ENCODE measurements at places on chromosomes 3 and 15. TPM values are rescaled to one million over a fixed set of nuclear protein-coding genes. Genes with fewer than 3 reads are reported as not detected.
A peak's percentile ranks its signal among the peaks of the same experiment; 100 is the strongest.

- peak; percentile 85 for DNase-seq
These were observed 31.4 kb upstream of the ZBTB38 start for GRCh38 chr3:141336672-141337522.

SLC30A4 gene
- 8.8 TPM for total RNA-seq

GRCh38 chr3:6568999-6569493, 291.9 kb upstream of the GRM7 start:
- DNase-seq = no peak

HYKK gene
- total RNA-seq = 1.8 TPM

PCLAF gene
- 31.2 TPM for total RNA-seq

ZNF639 gene
- 57.4 TPM for total RNA-seq

DNA sequence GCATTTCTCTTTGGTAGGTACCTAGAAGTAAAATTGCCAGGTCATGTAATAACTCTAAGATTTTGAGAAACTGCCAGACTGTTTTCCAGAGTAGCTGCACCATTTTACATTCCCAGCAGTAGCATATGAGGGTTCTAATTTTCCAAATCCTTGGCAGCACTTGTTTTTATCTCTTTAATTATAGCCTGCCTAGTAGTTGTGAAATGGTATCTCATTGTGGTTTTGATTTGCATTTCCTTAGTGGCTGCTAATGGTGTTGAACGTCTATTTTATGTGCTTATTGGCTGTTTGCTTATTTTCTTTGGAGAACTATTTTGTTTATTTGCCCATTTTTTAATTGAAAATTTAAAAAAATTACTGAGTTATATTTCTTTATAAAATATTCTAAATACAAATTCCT, 117.9 kb downstream of the TCF12 start:
- DNase-seq = no peak

DNA sequence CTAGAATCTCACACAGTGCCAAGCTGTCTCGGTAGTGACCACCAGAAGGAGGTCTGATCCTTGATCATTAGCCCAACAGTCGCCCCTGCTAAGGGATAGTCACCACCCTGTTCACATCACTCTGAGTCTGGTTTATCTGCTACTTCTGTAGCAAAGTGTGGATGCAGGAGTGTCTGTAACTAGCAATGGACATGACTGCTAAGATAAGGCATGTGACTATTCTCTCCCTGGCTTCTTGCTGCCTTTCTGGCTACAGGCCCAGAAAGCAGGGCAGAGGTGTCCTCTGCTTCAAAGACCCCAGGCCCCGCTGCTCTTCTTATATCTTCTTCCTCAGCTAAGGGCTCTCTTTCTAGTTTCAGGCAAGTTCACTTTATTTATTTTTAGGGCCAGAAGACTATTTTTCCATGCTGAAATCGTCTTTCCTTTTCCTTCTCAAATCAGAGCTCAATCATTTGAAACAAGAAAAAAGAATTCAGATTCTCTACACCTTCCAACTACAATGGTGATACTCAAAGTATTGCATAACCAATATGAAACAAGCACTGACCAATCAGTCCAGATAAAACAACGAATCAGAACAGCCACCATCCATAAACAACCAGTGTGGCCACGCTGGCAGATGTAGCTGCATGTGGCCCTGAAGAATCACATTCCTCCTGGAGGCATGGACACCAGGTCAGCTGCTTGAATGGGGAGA, 8.0 kb upstream of the KNG1 start:
- no peak for DNase-seq

DNA sequence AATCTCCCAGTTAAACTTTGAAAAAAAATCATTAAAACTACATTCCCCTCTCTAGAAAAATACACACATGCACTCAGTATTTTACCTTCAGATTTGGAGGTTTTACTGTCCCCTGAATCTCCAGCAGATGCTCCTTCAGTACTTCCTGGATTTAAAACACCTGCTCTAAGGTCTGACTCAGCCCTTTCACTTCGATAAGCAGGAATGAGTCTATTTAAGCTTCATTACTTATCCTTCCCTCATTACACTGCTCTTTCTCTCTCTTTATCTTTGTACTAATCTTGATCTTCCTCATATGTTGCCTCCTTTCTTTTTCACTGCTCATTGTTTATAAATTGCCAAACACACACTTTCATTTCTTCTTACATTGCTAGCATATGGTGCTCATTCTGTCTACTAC, 443.9 kb downstream of the DIPK2A start:
- DNase-seq = no peak

DNA sequence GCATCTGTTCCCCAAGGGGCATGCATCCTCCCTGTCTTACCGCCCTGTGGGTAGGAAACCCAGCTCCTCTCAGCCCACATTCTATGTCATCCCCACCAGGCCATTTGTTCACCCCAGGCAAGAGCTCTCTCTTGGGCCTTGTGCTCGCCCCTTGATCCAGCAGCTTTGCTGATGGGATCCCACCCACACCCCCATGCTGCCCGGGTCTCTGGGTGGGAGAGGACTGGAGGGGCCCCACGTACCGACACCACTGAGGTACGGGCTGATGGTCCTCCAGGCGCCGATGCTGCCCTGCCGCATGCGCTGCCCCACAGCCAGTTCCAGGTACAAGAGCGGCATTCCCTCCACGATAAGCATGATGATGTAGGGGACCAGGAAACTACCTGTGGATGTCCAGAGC, 14.5 kb downstream of the SLC6A20 start:
- no peak for DNase-seq

- DNase-seq = no peak
These were observed 58.5 kb upstream of the PLXNA1 start for GRCh38 chr3:126924458-126924857.

NME9 gene
- not detected for total RNA-seq

GRCh38 chr3:36514171-36514570, 133.9 kb downstream of the STAC start:
- no peak for DNase-seq

GRCh38 chr15:76951220-76951619, 19.7 kb downstream of the RCN2 start:
- no peak for DNase-seq

DNA sequence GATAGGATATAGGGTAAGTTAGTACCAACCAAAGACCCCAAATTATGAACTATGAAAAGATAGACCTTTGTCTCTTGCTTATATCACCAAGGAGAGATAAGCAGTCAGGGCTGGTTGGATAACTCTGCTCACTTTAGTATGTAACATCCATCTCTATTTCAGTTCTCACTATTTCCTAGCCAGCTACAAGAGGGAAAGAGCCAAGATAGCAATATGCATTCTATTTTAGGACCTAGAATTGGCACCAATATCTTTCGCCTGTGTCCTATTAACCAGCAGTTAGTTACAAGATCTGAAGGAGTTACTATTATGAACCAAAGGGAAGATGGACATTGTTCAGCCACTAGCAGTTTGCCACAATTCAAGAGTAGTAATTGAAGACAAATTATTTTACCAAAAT, 457.5 kb downstream of the NSUN3 start:
- DNase-seq = no peak

ZNF621 gene
- 11.9 TPM for total RNA-seq

SLCO2A1 gene
- total RNA-seq = 10.7 TPM

EFHB gene
- total RNA-seq = not detected

- DNase-seq = peak; percentile 42
These were observed 61.4 kb downstream of the FRMD4B start for GRCh38 chr3:69324362-69325025.

KPNA4 gene
- total RNA-seq = 23.5 TPM

- no peak for DNase-seq
These were observed 2.9 kb downstream of the CBLB start for GRCh38 chr3:105865867-105866350.

DNA sequence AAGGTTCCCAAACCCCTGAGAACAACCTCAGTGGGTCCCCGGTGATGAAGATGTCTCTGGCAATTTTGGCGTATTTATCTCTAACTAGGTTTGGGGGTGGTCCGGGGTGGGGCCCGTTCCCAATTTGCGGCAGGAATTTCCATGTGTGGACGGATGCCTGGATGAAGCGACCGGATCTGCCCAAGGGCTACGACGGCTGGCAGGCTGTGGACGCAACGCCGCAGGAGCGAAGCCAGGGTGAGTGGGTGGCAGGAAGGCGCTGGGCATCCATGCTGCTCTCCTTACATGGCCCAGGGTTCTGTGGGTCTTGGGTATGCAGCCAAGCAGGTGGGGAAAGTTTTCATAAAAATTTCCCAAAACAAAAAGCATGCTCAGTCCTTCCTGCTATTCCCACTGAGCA, 29.3 kb downstream of the TGM4 start:
- no peak for DNase-seq

GRCh38 chr15:27869697-27870281, 229.3 kb downstream of the OCA2 start:
- DNase-seq = no peak
